ENCODE measurements at places on chromosomes 3 and 15.

DNA sequence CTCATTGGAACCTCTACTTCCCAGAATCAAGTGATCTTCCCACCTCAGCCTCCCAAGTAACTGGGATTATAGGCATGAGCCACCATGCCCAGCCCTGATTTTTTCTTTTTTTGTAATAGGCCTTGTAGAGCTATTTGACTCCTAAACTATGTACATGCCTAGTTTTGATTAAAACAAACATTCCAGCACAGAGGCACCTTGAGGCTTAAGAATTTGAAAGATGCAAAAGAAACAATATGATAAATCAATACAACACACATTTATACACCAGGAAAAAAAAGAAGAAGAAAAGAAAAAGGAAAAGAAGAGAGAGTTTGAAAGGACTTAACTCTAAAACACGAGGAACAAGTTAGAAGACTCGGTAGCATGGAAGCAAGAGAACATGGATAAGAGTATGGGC lies 13.9 kb upstream of the FRMD5 start:
- DNase-seq = no peak

- DNase-seq = no peak
Measured at GRCh38 chr15:56973463-56973862, 55.0 kb downstream of the TCF12 start.

GRCh38 chr3:132017137-132017536 lies 17.7 kb downstream of the CPNE4 start:
- DNase-seq = no peak

- peak; percentile 74 for DNase-seq
Measured at GRCh38 chr15:99424978-99425656, 140.7 kb upstream of the MEF2A start.

GRCh38 chr3:26196781-26197180 lies 406.9 kb downstream of the OXSM start:
- no peak for DNase-seq

- DNase-seq = no peak
Measured at GRCh38 chr3:8838234-8838633, 68.8 kb upstream of the OXTR start.

DNA sequence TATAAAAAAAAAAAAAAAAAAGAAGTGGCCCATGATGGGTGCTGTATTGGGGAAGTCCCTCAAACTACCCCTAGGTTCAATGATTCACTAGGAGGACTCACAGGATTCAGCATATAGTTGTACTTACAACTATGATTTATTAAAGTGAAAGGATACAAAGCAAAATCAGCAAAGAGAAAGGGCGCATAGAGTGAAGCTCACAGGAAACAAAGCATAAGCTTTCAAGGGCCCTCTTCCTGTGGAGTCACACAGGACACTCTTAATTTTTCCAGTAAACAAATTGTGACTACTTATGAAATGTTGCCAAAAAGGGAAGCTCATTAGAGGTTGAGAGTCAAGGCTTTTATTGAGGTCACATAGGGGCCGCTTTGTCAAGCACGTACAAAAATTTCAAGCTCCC lies 153.7 kb upstream of the GAP43 start:
- DNase-seq = no peak

DNA sequence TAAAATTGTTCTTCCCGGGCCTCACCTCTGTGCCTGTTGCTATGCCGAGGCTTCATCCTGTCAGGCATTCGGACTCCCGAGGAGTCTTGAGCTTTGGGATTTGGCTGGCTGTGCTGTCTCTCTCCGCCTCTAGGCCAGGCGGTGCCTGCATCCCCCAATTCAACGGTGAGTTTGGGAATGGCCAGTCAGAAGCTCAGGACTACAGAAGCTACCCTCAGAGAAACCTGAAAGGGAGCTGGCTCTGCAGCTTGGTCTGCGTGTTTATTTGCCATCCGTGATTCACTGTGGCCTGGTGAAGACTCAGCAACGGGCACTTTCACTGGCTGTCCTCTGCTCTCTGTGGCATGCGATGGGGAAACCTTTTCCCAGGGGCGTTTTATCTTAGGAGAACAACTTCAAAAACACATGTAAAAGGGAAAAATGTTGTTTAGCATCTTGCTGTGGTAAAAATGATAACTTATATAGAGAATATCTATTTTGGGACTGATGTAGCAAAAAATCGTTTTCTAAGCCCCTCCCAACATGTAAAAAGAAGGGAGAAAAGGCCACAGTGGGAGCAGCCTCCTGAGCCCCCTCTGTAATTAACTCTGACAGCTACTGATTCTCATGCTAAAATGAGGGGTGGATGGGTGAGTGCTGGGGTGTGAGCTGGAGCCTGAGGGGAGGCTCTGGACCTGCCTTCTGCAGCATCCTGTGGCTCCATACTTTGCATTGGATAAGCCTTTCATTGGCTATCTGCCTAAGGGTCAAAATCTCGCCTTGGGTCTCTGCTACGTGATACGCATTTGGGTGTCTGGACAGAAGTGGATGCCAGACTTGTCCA lies 103.4 kb upstream of the KLHL25 start:
- DNase-seq = no peak

DNA sequence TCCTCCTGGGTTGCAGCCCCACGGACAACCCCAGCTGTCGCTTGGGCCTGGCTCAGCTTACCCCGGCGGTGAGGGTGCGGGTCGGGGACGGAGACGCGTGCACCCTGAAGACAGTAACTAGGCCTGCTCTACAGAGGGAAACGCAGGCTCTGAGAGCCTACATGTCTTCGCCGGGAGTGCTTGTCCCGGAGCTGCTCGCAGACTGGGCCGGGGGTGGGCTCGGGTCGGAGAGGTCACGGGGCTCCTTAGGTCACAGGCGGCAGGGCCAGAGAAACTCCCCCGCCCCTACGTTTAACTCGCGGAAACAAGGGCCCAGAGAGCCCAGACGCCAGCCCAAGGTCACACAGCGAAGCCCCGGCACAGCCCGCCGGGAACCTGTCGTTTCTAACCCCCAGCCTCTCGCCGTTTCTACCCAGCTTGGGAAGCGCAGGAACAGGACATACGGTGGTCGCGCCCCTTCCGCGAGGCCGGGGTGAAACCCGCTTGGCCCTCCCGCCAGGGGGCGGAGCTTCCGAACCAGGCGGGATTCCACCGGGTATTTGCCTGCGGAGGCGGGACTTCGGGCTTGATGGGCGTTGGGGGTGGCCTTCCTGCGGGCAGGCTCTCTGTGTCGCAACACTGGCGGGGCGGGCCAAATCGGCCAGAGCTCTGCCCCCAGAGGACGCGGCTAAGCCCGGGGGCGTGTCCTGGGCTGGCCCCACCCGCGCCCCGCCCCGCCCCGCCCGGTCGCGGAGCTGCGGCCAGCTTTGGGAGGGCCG lies at the start of gene HDAC11:
Gene HDAC11 (plus strand): TSS at position 725 of the 758 bp plus-strand sequence. CDS start 42 bp downstream, outside the sequence.
- DNase-seq = peak; percentile 98
